Fibroblast of villous mesenchyme (primary cell): ENCODE measurements at places on chromosomes 5 and 9.

DNA sequence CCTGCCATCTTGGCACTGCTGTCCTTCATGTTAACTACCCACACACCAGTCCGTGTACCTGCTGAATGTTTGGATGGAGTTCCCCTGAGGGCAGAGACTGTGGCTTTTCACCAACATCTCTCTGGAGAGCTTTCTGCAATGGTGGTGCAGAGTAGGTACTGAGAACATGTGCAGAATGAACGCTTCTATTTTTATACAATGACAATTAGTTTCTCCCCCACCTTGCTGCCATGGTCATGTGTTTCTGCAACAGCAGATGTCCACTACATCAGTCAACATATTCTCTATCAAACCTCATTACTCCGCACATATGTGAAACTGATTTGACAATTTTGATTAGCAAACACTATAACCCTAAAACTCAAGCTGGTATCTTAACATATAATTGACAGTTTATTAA lies 14.5 kb downstream of the PTCH1 start:
- DNase-seq: no peak

GRCh38 chr5:122310889-122311288 lies 1.1 kb upstream of the SNCAIP start:
- DNase-seq: peak; percentile 30

- peak; percentile 26 for DNase-seq
Observed at GRCh38 chr5:58462154-58462553, 2.3 kb upstream of the PLK2 start.

- no peak for DNase-seq
Observed at GRCh38 chr9:109417054-109417453, 81.1 kb downstream of the PTPN3 start.

- DNase-seq: peak; percentile 12
Observed at GRCh38 chr5:142819292-142819691, 49.1 kb downstream of the ARHGAP26 start.

DNA sequence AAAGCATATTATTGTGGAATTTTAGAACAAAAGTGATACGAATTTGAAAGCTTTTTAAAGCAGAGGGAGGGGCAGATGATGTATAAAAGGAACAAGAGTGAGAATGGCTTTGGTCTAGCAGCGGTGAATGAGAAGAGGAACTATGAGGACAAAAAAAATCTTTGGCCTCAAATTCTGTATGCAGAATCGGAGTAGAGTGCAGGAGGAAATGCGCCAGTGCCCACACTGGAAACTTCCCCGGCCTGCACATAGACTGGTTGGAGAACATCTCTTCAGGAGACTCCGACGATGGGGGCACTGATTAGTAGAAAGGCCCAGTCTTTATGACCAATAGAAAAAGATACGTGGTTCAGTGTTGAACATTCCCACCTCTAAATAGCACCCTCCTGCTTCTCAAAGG lies 51.3 kb downstream of the SLC46A2 start:
- no peak for DNase-seq

- no peak for DNase-seq
Observed at GRCh38 chr5:88090506-88090905, 178.1 kb downstream of the TMEM161B start.

DNA sequence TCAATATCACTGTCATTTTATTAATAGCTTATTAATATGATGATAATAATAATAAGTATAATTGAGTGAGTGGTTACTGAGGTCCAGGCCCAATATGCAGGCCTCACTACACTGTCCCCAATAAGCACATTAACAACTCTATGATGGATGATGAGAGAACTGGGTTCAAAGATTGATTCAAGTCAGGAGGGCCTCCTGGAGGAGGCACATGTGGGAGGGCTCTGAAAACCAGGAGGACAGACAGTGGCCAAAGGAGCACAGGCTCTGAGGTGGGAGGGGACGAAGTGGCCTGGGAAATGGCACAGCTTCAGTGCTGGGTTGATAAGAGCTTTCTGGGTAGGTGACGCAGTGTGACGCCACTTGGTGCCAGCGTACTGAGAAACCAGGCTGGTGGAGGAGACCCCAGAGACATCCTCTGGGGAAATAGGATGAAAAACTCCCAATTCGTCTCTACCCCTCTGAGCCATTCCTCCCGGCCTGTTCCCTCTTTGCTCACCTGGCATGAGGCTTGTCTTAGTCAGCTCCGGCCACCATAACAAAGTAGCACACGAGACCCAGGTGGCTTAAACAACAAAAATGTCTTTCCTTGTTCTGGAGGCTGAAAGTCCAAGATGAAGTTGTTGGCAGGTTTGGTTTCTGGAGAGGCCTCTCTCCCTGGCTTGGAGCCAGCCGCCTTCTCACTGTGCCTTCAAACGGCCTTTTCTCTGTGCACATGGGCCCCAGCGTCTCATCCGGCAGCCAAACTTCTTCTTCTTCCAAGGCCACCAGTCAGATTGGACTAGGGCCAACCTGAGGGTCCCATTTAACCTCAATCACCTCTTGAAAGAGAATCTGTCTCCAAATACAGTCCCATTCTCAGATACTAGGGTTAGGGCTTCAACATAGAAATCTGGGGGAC lies 31.6 kb downstream of the NTNG2 start:
- DNase-seq: no peak

DNA sequence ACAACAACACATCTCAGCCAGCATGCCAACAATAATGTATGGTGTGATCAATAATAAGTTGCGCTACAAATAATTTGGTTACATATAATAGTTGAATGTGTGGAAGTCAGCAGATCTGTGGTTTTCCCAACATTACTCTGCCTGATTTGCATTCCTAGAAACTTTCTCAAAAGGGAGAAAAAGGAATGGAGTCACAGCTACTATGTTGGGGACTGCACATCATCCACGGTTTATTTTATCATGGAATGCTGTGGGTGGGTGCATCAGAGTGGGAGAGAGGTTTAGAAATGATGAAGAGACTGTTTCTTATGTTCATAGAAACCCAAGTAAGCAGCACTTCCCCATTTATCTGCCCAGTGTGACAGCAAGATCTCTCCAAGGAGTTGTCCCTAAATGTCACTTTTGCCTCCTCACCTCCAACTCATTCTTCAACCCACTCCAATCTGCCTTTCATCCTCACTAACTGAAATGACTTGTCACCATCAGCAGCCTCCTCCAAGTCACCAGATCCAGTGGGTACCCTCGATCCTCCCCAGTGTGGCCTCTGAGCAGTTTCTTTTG lies 2.8 kb upstream of the SPOCK1 start:
- DNase-seq: no peak

GRCh38 chr9:101977614-101978210 lies 239.3 kb upstream of the GRIN3A start:
- peak; percentile 13 for DNase-seq

DNA sequence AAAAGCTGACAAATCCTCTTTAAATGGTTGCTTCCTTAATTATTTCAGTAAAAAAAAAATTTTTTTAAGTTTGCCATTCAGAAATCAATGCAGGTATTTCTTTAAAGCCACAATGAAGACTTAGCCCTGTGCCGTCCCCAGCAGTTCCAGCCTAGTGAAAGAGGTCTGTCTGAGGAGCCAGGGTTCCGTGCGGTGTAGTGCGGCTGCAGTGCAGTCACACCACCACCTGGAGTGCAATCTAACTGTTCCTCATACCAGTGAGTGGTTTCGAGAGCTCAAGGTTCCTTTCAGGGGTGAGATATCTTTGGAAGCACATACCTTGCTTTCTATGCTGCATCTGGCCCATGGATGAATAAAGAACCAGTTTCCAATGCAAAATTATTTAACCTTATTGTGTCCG lies 87.5 kb downstream of the FANCC start:
- DNase-seq: no peak

DNA sequence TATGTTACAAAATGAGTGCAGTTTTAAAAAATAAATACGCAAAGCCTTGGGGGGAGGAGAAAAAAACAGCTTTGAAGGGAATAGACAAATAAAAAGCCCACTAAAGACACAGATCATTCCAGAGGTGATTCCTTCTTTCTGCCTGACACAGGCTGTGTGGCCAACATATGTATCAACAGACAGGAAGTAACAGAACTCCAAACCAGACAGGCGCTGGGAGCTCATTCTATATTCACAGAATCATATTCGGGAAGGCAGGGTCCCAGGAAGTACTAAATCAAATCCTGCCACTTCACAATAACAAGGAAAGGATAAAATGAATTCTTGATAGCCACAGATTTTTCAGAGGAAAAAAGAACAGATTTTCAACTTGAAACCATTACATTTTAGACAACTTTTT lies 62.1 kb downstream of the SEMA5A start:
- peak; percentile 80 for DNase-seq

DNA sequence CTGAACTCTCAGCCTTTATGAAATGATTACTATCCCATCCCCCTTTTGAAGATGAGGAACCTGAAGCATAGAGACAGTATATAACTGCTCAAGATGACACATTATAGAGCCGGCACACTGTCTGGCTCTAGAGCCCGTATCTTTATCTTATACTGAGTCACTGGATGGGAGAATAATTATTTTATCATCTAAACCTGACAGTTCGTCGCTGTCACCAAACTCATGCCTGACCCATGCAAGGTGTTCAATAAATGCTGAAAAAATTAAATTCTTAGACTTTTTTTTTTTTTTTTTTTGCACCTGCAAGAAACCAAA lies 38.8 kb downstream of the HOMER1 start:
- DNase-seq: no peak

DNA sequence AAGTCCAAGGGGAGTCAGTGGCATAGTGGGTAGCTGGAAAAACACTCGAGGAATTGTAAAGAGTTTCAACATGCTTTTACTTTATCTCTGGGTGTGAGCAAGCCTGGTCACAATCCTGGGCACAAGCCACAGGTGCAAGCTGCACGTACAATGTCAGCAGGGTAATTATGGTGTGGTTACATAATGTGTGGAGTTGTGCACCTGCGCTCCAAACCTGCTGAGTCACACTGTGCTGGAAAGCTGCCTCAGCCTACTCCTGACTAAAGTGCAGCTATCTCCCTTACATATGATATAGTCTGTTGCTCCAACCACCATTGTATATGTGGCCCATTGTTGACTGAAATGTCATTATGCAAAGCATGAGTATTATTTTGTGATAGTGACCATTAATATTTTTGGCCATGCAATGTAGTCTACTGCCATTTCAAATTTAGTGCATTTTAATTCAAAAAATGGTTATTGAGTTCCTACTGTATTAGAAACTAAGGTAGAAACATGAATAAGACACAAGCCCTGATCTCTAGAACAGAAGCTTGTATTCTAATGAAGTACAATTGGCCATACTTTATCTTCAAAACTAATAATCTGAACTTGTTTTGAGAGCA lies 160.9 kb upstream of the SLC30A5 start:
- DNase-seq: no peak
